Stimulated activated CD4-positive, alpha-beta T cell treated with anti-CD3 and anti-CD28 coated beads, Interleukin-1b, Interleukin-23, amount 100 ng/mL, for 48 hours (primary cell): ENCODE measurements at places on chromosomes 4 and X.
A peak's percentile ranks its signal among the peaks of the same experiment; 100 is the strongest.

- no peak for DNase-seq
Measured at GRCh38 chr4:128553686-128554515, 255.6 kb upstream of the JADE1 start.

DNA sequence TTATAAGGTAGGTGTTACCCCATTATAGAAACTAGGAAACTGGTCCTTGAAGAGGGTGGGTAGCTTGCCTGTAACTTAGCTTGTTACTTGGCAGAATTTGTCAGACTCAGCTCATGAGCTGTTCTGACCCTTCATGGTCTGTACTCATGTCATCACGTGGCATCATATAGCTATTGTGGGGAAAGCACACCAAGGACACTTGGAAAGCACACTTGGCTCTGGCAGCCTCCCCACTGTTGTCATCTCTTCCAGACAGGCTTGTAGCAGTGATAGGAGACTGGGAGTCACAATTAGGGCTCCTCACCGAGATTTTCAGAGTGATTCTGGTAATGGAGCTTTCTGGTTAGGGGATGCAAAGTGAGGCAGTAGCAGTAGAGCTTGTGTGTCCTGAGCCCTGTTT is 30.4 kb downstream of the ADH5 start:
- DNase-seq, result no peak

- no peak for DNase-seq
Measured at GRCh38 chrX:149522916-149523315, 17.8 kb upstream of the IDS start.

DNA sequence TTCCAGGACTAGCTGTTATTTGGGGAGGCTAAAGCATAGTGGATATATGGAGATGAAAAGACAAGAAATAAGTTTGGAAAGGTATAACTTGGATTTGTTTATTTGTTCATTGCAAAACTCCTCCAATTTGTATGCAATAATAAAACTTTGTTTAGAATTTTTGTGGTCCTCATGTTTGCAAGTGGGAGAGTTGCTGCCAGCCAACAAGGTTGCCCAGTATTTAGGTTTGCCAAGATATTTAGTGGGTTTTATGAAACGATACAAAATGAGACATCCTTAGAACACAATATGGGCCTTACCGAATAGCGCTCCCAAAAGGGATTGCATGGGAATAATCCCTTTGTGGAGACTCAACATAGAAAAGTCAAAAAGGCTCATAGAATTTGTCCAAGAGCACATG is 162.1 kb downstream of the INPP4B start:
- DNase-seq, result no peak

DNA sequence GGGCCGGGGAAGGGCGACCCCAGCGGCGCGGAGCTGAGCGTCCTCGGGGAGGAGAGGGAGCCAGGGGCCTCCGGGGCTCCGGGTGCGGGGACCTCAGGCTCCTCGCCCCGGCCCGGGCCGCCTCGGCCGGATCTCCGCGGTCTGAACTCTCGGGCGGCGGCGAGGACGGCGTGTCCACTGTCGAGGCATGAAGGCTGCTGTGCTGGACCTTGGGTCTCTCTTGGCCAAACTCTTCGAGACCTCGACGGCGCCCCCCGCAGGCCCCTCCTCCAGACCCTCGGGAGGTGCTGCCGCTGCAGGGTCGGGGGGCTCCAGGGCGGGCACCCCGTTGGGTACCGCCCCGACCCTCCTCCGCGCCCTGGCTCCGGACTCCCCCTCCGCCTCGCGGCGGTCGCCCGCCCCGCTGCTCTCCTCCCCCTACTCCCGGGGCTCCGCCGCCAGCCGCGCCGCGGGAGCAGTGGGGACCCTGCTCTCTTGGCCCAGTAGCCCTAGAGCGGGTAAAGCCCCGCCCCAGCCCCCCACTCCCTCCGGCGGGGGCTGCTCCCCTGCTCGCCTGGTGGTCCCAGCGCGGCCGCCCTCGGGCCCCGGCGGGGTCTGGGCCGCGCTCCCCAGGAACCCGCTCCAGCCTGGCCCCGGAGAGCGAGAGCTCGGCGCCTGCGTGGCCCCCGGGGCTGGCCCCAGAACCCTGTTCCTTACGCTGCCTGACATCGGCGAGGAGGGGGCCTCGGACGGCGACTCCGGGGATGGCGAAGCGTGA is 564 bp downstream of the FAM149A start:
- no peak for DNase-seq

DNA sequence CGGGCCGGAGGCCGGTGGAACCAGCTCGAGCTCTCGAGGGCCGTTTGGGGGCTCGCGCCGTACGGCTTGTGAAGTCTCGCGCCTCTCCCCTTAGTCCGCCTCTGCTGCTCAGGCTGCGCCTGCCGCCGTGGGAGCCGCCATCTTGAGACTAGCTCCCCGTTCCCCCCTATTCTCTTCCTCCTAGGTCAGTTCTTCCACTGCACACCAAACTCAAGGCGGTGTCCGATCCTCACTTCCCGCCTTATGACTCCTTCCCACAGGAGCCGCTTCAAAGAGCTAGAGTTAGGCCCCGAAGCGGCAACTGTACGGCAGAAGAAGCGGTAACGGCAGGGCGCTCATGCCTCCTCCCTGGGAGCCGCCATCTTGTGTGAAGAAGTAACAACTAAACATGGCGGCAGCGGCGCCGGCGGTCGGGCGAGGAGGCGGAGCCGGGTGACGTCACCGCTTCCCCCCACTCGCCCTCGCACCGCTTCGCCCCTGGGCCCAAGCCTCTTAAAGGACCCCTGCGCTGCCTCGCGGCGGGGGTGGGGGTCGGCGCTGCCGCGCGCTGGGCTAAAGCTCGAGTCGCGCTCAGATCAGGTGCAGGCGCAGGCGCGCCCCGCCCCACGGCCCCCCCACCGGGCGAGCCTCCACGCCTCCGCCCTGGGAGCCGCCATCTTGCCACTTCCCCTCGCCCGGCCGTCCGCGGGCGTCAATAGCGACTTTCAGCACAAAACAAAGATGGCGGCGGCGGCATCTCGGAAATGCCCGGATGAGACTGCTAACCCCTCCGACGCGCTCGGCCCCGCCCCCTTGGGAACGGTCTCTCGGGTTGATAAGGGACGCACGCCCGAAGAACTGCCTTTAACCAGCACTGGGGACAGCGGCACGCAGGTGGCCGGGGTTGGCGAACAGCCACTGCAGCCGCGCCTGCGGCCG is at the start of gene HCFC1:
Gene HCFC1 (minus strand): TSS at position 369 of the 918 bp plus-strand sequence. CDS start 978 bp downstream, outside the sequence.
- DNase-seq, result peak; percentile 91

DNA sequence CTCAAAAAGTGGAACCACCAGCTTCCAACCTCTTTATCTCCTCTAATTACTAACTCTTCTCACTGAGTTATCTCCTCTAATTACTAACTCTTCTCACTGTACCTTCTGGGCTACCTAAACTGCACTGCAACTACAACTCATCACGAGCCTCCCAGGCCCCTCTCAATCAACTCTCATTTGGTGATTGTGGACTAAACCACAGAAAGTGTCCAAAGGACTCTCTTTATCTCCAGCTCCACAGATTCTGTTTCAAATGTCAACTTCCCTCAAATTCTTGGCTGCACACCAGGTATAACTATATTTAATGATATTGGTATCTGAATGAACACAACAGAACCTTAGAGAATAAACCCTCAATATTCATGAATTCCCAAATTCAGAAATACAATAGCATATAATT is 182.9 kb downstream of the MAML3 start:
- DNase-seq, result no peak

DNA sequence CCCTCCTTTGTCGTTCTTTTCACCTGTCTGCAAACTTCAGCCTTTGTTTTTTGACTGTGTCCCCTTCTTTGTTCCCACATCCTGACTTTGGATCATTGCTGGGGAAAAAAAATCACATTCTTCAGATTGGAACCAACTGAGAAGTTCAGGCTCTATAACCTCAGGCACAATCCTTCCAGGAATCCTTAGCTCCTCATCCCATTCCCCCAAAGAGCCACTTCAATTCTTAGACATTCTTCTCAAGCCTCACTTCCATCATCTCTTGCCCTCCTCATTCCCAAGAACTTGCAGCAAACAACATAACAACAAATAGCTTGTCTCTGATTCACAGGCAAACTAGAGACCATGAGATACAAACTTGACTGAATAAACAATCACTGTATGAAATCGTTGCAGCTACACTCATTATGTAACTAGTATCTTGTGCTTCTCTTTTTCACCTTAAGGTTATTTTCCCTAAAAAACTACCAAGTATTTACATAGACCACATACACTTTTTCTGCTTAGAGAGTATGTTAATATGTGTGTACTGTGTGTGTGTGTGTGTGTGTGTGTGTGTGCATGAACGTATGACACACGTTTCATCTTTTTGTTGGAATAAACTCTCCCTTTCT is 26.4 kb upstream of the PGM2 start:
- DNase-seq, result no peak
